ENCODE measurements at places on chromosomes 12 and 14.

DNA sequence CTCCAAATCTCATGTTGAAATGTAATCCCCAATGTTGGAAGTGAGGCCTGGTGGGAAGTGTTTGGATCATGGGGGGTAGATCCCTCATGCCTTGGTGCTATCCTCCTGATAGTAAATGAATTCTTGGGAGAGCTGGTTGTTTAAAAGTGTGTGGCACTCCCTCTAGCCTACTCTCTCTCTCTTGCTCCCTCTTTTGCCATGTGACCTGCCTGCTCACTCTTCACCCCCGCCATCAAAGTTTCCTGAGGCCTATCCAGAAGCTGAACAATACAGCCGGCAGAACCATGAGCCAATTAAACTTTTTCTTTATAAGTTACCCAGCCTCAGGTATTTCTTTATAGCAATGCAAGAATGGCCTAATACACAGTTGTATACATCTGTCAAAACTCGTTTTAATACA lies 62.5 kb downstream of the BCL2L14 start:
- DNase-seq = no peak

DNA sequence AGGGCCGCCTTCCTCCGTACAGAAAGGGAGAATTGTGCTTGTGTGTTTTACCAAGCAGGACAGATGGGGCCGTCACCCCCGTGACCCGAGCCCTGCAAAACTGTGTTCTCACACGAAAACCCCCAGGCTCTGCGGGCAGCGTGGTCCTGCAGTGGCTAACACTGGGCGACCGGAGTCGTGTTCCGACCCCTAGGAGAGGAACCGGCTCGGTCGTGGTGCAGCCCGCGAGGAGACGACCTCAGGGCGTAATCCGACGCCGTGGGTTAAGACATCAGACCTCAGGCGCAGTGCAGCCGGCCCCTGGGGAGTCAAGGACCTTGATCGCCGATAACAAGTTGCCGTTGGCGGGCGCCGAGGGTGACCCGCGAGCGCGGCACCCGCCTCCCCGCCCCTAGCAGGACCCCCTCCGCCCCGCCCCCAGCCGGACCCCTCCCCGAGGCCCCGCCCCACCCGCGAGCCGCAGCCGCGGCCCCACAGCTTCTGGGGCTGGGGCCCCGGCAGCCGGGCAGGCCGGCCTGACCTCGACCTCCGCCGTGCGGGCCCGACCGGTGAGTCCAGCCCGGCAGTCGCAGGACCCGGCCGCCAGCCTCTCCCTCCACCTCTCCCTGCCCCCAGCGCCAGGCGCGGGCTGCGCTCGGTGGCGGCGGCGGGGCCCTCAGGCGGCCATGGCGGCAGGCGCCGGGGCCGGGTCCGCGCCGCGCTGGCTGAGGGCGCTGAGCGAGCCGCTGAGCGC lies at the start of gene CHPT1:
TSS of gene CHPT1 (plus strand) at position 444 of the 733 bp plus-strand sequence. CDS start at position 666, 222 bp downstream.
- no peak for DNase-seq

- no peak for DNase-seq
Observed at GRCh38 chr12:109949089-109949488, 47.1 kb downstream of the GIT2 start.

DNA sequence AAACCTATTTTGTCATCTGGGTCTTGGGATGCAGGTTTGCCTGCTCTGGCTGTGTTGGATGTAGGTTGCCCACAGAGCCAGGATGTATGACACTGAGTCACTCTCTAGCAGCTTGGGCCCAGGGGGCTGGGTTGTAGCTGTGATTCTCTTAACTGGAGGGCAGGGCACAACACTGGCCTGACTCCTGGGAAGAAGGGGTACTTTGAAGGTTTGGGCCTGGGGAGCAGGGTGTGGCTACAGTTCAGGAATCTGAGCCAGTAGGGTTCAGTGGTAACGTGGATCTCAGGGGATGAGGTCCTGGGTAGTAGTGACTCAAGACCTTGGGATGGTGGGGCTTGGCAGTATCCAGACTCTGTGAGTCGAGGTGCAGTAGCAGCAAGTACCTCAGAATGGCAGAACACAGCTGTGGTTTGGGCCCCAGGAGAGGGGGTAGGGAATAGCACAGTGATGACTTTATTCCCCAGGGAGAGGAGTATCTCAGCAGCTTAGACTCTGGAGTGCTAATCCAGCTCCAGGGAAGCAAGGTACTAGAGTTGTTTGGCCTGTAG lies 25.7 kb downstream of the TBC1D15 start:
- no peak for DNase-seq

DNA sequence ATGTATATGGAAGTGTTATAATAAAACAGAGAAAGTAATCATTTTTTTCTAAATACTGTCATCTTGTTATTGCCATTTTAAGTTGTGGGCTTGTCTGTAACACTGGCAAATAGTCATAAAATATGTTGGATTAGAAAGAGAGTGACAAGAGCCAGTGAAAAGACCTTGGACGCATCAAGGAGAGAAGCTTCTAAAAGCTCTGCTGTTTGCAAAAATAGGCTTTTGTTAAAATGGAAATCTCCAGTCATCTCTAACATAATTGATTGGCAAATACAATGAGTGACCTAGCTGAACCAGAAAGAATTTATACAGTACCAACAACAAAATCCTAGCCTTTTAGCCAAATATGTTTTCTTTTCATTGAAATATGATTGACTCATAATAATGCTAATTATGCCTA lies 245.8 kb upstream of the RMST start:
- DNase-seq = no peak

DNA sequence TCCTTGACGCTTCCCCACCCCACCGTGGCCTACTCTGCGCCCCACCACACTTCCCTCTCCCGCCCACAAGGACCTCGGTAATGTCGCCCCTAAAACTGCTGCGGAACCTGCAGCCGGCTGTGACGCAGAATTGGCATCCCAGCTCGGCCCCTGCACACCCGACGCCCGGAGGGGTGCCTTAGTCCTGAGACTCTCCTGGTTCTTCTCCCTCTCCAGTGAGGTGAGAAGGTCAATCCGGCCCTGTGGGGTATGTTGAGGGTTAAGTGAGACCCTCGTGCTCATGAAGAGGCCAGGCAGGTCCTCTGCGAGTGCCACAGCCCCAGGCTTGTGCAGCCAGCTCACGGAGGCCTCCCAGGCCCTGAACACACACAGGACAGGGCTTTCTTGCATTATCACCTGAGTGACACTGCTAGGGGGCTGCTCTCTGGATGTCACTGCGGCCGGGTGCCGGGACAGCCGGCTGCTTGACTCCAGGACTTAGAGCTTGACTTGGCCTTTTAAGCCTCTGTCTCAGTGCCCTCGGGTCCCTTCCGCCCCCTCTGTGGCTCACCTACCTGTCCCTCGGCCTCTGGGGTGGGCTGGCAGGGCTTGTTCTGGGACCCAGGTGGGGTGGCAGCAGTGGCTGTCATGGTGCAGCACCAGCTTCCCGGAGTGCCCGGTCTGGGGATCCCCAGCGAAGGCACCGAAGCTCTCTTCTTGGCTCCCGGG lies 106.9 kb upstream of the C14orf180 start:
- no peak for DNase-seq

DNA sequence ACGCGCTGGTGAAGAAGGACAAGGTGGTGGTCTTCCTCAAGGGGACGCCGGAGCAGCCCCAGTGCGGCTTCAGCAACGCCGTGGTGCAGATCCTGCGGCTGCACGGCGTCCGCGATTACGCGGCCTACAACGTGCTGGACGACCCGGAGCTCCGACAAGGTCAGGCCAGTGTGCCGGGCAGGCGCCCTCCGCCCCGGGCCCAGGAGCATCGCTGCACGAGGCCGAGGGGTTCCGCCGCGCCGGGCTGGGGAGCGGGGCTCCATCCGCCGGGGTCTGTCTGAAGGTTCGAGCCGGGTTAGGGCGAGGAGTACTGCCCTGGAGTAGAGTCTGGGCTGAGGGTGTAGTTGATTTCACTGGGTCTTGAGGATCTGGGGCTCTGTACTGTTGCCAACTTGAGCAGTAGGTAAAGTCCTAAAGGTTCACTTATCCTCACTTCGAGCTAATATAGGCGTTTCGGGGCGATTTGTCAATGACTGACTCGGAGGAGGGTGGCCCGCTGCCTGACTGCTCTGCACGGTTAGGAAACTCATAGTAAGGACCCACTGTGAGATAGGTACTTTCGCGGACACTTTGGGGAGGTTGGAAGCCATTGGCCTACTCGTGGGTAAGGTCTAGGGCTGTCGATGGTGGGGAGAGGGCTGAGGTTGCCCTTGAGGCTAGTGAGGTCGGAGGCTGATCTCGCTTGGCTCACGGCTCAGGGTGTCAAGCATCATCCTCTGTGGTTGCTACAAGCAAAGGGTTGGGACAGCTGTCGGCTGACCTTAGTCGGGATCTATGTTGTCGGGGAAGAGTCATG lies 574 bp downstream of the GLRX5 start:
- no peak for DNase-seq

GRCh38 chr14:55986069-55986468 lies 132.1 kb upstream of the PELI2 start:
- DNase-seq = no peak

GRCh38 chr12:96041181-96041580 lies 5.8 kb upstream of the LTA4H start:
- no peak for DNase-seq

GRCh38 chr14:96470331-96470730 lies 31.9 kb upstream of the PAPOLA start:
- DNase-seq = peak; percentile 4

GRCh38 chr12:54424224-54424623 lies 5.2 kb upstream of the ITGA5 start:
- DNase-seq = no peak

DNA sequence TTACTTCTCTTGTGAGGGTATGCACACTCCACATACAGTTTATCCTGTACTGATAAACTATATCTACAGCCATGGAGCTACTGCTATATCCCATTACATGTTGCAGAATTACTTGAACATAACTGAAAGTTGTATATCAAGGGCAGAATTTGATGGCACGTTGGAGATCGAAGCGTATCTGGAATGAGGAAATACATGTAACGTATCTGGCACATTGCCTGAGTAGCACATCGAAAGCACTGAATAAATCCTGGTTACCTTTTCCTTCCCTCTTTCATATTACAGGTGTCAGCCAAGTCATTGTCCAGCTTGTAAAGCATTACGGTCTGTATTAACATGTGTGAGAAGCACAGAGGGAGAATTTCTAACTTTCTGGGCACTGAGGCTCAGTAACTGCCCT lies 42.1 kb upstream of the LIN7A start:
- DNase-seq = no peak

- DNase-seq = no peak
Observed at GRCh38 chr12:20395791-20396550, 27.6 kb downstream of the PDE3A start.

- DNase-seq = no peak
Observed at GRCh38 chr12:34016361-34016760, 5.9 kb upstream of the ALG10 start.

DNA sequence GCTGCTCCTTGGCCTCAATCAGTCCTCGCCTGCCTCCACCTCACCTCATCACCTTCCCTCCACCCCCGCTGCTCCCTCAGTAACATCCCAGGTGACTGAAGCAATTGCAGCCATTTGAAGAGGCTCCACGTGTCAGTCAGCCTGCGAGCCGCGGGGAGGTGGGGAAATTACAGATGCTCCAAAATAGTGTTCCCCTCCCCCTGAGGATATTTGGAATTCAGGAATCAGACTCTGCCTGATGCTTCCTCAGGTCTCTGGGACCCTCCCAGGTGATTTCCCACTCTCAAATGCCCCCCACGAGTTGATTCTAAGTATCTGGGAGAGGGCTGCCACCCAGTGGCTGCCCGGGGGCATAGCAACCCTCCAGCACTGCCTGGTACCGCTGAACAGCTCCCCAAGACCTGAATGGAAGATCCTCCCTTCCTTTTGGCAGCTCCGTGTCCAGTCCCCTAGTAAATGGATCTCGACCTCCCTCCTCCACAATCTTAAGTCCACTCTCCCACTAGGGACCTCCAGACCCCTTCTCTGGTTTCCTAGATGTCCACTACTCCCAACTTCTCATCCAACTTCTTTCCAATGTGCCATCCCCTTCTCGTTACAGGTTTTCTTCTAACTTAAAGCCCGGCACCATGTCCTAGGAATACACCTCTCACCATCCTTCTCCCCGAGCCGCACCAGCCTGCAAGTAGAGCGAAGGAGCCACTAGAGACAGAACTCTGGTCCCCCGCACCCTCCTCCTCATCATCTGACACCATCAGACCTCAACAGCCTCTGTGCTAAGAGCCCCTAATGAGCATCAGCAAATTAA lies 1.4 kb upstream of the ASIC1 start:
- DNase-seq = no peak

DNA sequence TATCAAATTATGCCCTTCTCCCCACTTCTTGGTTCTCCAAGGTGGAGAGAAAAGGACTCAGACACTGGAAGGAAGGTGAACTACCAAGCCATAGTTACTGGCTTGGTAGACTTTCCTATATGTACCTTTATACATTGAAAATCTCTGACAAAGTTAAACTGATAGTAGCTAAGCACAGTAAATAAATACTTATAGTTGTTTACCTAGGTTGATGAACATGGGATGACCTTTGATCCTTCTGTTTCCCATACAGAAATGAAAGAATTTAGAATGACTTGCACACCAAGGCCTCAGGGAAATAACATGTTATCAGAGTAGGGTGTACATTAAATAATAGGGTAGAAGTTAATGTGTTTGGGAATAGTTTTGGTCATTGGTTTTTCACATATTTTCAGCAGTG lies 6.7 kb downstream of the ARHGAP5 start:
- no peak for DNase-seq

DNA sequence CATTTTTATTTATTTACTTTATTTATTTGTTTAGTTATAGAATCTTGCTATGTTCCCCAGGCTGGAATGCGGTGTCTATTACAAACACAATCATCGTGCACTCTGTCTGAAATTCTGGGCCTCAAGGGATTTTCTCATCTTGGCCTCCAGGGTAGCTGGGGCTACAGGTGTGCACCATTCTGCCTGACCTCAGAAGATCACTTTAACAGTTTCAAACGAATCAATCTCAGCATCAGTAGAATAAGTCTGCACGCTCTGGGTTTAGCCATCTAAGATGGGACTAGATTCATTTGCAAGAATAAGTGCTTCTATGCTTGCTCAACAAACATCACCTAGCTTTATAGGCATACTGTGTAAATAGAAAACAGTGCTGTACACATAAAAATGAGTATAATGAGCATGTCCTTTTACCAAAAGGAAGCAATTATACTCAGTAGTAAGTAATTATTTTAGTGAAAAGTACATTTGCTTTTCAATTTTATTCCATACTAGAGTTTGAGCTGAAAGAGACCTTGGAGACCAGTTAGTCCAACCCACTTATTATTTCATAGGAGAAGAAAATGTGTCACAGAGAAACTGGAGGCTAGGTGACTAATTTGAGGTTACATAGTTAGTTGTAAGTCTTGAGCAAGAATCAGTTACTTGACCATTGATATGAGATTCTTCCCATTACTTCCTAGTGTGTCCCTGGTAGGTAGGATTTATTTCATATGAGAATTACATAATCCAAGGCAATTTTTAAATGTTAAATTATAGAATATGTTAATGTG lies 456.5 kb upstream of the LMO3 start:
- DNase-seq = peak; percentile 10

- no peak for DNase-seq
Observed at GRCh38 chr12:52976574-52977071, 27.7 kb downstream of the KRT18 start.

- no peak for DNase-seq
Observed at GRCh38 chr14:102906616-102907302, 15.7 kb upstream of the AMN start.

Data from Panc1 (cell line).